HepG2 (cell line): ENCODE measurements at places on chromosomes 12 and 14. TPM values are rescaled to one million over a fixed set of nuclear protein-coding genes. Genes with fewer than 3 reads are reported as not detected.

THTPA gene
- total RNA-seq: 7.1 and 7.4 TPM in 2 replicates

FAM90A1 gene
- not detected in 2 replicates for total RNA-seq

GRCh38 chr14:103733651-103734050, 18.0 kb downstream of the ZFYVE21 start:
- no peak for DNase-seq

RHOJ gene
- total RNA-seq: 0.22 and 0.49 TPM in 2 replicates

ENDOU gene
- not detected in 2 replicates for total RNA-seq

- peak; percentile 70 for DNase-seq
These were observed 24.7 kb upstream of the IRF2BPL start for GRCh38 chr14:77053046-77053841.

DNA sequence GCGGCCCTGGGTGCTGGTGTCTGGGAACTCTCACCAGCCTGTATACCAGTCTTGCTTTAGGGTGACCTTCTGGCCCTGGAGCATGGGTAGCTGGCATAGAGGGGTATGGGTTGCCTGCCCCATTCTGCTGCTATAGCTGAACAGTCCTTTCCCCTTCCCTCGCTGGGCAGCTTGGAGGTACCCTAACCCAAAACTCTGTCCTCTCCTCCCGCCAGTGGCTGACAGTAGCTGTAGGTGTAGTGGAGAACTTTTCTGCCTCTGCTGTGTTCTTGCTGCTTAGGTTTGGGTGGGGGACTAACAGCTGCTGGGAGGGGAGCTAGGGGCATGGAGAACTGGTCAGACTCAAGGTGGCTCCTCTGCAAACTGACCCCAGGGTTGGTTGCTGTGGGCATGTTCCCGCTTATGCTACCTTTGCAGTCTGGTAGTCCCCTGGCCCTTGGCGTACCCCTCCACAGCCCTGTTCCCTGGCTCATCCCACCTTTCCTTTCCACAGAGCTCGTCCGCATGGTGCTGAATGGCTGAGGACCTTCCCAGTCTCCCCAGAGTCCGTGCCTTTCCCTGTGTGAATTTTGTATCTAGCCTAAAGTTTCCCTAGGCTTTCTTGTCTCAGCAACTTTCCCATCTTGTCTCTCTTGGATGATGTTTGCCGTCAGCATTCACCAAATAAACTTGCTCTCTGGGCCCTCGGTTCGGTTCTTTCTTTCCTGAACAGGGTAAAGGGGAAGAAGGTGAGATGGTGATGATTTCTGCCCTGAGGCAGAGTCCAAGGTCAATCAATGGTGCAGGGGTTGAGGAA, 2.9 kb downstream of the MYL6 start:
- no peak for DNase-seq

TAS2R8 gene
- total RNA-seq: 0.09 TPM in 1 of 2 replicates, not detected in the other

- no peak for DNase-seq
These were observed 71.6 kb downstream of the ITPK1 start for GRCh38 chr14:93044121-93044520.

CDKN3 gene
- 88.9 and 111 TPM in 2 replicates for total RNA-seq

GRCh38 chr14:68682166-68683103, 110.4 kb downstream of the ZFP36L1 start:
- DNase-seq: peak; percentile 39

DNA sequence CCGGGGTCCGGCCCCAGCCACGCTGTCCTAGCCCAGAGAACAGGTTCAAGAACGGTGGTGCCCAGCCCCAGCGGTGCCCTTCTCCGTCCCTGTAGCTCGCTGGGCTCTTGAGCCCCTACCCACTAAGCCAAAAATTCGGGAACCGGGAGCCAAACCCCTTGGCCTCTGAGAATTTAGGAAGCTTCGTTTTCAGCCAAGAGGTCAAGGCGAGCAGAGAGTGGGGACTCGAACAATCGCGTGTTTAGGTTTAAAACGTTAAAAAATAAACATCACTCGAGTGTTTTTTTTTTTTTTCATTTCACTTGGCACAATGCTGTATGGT, 6.2 kb downstream of the SIX1 start:
- DNase-seq: no peak
